ENCODE measurements at places on chromosomes 1 and 21.

DNA sequence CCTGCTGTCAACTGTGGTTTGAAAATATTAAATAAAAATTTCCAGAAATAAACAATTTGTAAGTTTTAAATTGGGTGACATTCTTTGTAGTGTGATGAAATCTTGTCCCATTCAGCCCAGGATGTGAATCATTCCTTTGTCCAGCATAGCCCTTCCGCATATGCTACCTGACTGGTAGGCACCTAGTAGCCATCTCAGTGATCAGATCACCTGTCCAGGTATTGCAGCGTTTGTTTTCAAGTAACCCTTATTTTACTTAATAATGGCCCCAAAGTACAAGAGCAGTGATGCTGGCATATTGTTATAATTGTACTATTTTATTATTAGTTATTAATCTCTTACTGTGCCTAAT lies 351.6 kb upstream of the B3GALT2 start:
- no peak for DNase-seq

DNA sequence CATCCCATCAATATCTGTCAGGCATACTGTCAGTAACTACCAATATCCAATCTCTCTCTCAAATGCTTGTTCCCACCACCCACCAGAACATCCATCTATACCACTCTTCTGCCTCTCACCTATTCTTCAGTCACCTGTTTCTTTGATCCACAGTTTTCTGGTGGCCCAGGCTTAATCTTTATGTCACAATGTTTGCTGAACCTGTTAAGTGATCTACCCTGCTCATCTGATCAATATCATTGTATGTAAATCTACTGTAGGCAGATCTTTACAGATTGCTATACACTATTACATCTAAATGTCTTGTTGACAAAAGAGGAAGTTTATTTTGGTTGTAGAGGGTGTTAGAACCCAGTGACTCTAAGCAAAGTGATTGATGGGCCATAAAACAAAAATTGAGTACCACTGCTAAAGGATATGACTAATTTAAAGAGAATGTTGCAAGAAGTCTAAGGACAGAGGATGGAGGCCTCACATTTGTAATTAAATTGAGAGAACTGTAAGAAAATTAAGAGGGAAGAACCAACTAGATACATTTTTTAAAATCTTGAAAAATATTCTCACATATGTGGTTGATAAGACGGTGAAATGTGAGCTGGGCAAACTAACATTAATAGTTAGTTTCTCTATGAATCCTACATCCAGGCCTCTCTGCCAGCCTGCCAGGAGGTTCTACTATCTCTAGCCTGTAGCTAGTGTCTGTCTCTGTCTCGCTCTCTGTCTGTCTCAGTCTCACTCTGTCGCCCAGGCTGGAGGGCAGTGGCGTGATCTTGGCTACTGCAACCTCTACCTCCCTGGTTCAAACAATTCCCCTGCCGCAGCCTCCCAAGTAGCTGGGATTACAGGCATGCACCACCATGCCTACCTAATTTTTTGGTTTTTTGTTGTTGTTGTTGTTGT lies 34.1 kb downstream of the EGLN1 start:
- DNase-seq, result no peak

- DNase-seq, result no peak
Observed at GRCh38 chr1:80217377-80217986, 1211.0 kb upstream of the ADGRL4 start.

DNA sequence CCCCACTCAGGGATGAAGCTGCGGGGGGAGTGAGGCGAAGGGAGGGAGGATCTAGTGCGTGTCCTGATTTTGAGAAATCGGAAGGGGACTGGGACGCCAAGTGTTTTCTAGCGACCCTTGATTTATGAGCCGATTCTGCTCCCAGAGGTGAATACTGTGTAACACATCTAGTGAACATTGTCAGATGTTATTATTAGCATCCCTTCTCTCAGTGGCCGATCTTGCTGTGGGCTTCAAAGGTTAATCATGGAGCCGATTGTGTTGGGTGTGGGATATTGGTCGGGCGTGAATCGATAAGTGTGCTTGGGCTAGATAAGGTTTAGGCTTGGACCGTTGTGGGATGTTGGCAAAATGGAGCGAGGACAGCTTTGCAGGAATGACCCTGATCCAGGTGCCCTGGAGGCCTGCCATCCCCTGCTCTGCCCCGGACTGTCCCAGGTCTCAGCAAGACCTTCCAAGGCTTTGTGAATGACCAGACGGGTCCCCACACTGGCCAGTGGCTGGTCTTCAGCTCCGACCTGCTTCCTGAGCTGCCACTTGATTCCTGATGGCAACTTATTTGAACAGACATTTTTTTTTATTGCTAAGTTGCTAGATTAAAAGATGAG lies 2.2 kb downstream of the AJAP1 start:
- no peak for DNase-seq

DNA sequence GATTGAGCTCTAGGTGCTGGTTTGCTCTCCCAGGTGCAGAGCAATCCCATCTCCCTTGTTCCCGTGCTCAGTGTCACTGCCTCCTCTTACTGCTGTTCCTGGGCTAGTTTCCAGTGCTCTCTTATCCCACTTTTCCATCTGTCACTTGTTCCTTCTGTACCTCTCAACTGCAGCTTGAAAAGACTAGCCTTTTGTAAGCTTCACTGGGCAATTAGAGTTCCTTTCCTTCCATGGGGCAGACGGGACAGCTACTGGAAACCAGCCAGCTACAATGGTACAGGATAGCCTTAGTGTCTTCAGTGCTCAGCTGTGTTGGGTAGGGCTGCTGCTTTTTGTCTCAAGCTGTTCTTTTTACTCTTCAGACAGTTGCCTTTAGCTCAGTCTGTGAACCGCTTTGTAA lies 31.6 kb downstream of the AGT start:
- DNase-seq, result no peak

GRCh38 chr1:93177991-93178390 lies 2.2 kb downstream of the TMED5 start:
- no peak for DNase-seq

DNA sequence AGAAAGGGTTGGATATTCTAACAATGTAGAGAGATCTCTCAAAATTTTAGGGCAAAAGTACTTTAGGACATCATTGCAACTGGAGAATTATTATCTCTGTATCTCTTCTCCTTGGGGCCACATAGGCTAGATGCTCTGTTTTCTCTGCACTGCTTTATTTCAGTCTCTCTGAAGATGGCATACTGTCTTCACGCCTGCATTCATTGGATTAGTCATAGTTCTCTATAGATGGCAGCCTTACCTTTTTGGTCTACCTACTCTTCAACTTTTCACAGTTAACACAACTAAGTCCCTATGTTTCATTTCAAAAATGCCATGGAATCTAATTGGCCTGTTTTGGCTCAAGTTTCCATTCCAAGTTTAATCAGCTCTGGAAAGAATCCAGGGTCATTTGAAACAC lies 1623.3 kb upstream of the B3GALT2 start:
- no peak for DNase-seq

DNA sequence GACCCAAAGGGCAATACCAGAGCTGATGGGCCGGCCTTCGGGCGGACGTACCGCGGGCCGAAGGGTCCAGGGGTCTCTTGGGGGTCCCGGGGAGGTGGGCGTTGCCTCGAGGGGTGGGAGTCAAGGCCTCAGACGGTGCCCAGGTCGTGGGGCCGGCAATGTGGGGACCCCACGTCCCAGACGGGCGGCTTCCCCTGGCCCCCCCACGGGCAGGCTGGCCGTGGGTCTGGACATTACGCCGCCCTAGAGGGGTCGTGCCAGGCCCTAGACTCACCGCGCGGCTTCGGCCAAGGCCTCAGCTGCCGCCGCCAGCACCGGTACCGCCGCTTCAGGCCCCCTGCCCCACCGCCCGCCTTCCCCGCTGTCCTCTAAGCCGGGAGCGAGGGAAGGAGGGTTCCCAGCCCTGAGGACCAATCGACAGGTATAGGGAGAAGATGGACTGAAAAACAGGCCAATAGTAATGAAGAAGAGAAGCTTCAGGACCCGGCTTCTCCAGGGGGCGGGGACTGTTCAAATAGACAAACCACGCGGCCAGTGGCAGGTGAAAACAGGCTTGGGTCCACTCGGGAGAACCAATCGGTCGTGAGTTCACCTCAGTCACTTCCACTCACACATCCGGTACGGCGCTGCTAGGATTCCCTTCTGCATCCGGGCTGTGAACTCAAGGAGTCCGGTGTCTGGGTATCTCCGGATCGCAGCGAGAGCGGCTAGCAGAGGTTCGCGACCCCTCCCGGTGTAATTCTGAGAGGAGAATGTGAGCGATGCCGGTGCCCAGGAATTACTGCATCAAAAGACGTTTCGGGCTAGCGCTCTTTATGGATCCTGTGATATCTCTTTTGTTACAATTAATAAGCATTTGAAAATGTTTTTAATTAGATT lies at the start of gene MTOR:
Gene MTOR (minus strand): TSS at position 381 of the 879 bp plus-strand sequence. CDS start 3,142 bp downstream, outside the sequence.
- peak; percentile 99 for DNase-seq

Data from activated naive CD4-positive, alpha-beta T cell treated with anti-CD3 and anti-CD28 coated beads for 36 hours (primary cell).